SJCRH30 (cell line): ENCODE measurements at places on chromosomes 3 and 15.
A peak's percentile ranks its signal among the peaks of the same experiment; 100 is the strongest.

DNA sequence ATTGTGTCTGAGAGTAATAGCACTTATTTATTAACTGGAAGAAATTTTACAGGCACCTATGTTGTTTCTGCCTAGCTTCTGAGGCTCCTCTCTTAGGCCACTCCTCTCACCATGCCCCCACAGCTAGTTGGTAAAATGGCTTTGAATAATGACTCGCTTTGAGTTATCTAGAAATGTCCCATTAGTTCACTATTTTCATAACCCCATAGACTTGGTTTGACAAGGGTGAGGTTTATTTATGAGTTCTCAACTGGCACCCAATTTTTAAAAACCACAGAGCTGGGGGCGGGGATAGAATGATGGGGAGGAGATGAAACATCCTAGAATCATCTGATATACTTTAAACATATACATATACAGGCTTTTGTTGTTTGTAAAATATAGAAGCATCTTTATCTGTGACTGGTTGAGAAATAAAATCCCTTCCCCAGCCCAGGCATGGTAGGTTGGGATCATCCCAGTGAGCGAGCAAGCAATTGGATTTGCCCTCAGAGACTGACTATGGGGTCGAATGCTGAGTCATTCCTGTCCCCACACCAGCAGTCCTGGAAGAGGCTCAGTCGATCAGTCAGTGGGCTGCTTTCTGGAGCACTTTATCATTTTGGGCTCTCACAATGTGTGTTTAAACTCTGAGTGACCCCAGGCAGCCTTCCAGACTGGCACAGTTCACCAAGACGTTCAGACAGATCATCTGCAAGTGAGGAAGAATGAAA lies 60.2 kb upstream of the TSEN2 start:
- no peak for DNase-seq

DNA sequence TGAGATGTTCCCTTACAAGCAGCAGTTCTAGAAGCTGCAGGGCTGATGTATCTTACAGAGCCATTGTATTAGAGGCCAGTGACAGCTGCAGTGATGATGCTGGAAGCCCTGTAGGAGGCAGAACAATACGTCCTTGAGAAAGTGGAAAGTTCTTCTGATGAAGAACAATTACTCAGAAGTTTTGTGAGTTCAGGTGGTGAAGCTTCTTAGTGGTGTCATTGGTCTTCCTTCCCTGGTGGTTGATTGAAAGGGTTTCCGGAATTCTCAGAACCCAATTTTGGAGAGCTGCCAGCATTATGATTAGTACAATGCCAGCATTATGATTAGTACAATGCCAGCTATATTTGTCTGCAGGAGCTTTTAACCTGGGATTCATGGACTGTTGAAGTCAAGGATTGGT lies 356.4 kb downstream of the MFSD1 start:
- peak; percentile 5 for DNase-seq

DNA sequence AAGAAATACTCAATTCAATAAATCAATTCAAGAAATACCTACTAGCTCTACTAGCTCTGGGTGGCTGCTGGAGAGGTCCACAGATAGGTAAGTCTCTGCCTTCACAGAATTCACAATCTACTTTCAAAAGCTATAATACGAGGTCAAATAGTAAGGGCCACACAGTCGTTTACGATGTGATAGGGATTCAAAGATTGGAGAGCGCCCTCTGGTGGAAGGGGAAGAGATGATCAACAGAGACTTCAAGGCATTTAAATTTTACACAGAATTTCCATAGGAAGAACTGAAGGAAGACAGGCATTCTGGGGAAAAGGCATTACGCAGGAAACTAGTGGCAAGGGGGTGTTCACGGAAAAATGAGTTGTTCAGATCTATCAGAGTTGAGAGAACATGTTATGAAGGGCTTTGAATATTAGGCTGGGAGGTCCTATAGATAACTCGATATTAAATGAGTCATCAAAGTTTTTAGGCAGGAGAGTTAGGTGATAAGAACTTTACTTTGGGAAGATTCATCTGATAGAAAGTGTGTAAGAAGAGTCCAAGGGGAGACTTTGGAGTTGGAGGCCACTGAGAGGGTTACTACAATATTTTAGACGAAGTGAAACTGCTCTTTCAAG lies 128.8 kb downstream of the FRMD5 start:
- DNase-seq = peak; percentile 89

GRCh38 chr15:64163659-64164362 lies 989 bp upstream of the PPIB start:
- DNase-seq = peak; percentile 63

GRCh38 chr15:42137461-42138261 lies 18.8 kb downstream of the PLA2G4F start:
- DNase-seq = peak; percentile 33

DNA sequence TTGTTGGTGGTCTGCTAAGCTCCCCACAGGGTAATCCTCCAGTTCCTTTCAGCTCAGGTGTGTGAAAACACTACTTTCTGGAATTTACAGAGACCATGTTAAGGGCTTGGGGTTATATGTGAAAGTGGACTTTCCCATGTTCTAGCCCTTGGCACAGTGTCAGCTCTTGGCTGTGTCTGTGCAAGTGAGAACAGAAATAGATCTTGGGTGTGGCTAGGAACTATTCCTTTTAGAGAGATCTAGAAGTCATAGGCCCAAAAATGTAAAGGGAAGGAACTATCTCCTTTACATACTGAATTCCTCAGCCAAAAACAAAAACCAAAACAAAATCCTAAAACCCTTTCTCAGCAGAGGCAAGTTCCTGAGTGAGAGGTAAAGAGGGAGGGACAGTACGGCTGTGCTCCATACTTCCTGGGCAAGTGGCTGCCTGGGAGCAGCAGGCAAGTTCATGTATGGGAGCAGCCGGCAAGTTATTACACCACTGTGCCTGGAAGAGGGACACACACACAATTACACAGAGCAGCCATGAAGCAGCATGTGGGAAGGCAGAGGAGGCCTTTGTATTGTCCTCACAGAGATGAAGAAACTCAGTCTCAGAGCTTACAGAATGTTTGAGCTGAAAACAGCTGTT lies 19.9 kb upstream of the C3orf62 start:
- no peak for DNase-seq

GRCh38 chr3:20846832-20847231 lies 660.8 kb upstream of the SGO1 start:
- no peak for DNase-seq

DNA sequence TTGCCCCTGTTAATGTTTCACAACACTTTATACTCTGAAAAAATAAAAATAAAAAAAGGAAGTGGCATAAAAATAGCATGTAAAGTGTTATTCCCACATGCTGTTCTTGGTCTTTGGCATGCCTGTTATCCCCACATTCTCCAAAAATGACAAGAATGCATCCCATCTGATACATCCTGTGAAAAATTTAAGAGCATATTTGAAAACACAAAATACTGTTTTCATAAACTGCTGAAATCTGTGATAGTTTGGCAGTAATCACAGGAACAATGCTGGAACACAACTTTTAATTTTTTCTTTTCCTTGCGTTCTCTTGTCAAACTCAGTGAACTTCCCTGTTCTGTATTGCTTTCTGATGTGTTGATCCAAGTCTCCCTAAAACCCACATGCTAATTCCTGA lies 288.8 kb downstream of the ROBO2 start:
- DNase-seq = no peak

DNA sequence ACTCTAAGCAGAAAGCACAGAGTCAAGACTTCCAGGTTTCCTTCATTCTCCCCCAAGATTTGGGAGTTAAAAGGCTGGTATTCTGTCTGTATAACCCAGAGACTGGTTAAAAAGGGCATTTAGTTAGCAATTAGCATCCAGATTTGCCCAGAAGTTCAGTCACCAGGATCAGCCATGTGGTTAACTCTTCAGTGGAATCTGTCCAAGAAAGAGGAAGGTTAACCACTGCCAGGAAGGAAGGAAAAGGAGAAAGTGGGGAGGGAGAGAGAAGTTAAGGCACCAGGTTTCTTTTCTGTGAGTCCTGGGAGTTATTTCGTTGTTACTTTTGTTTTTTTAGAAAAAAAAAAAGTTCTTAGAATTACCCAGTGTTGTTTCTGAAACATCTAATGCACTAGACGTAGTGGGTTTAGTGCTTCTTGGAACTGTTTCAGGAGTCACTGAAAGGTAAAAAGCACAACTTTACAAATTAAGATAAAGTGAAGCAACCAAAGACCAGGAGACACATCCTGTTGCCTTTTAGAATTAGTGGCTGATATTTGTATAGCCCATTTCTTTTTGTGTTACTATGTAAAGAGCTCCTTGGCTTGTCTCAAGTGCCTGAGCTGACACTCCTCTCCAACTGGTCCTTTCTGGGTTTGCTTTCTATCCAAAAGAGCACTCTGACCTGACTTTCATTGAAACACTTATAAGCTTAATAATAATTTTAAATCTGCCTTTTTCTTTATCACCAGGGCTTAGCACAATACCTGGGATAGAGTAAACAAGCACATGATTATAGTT lies 128.6 kb downstream of the ABI3BP start:
- DNase-seq = no peak

GRCh38 chr3:18409266-18409665 lies 15.9 kb downstream of the SATB1 start:
- no peak for DNase-seq

DNA sequence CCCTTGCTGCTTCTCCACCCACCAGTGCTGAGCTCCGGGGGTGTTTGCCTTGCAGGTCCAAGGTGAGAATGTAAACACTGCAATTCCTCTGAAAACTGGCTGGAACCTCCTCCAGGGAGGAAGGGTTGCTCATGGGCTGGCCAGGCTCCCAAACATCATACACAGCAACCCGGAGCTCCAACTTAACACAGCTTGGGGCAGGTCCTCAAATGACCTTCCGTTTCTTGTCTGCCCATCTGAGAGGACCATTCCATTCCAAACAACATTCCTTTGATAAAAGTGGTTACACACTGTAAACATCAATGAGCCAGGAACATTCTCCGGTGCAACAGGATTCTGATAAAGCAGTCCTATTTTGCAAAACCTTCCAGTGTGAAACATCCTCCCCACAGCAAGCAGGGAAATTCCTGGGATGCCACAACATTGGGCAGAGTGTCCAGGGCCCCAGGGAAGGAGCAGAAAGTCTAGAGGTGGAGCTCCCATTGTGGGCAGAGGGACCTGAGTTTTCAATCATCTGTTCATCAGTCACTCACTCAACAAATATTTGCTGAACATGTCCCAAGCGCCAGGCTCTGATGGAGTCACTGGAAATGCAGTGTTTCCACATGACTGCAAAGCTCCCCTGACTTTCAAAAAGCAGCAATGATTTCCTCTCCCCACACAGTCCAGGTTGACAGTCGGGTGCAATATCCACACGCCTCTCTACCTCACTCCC lies 7.3 kb upstream of the HEG1 start:
- DNase-seq = peak; percentile 64

- peak; percentile 54 for DNase-seq
Observed at GRCh38 chr15:76185716-76186115, 125.6 kb downstream of the ETFA start.

DNA sequence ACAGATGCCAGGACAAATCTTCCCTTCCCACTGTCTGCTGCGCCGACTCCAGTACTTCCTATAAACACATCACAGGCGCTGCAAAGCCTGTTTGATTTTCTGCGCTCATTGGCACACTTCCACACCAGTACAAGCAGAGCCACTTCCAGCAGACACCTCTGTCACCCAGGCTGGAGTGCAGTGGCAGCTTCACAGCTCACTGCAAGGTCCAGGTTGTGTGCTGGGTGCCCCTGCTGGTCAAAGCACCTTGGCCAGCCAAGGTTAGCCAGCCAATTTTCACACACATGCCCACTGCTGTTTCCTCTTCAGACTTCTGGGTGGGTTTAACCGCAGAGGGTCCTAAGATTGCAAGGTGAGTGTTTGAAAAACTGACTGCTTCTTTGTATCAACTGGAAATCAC lies 4.9 kb downstream of the CHDH start:
- no peak for DNase-seq

DNA sequence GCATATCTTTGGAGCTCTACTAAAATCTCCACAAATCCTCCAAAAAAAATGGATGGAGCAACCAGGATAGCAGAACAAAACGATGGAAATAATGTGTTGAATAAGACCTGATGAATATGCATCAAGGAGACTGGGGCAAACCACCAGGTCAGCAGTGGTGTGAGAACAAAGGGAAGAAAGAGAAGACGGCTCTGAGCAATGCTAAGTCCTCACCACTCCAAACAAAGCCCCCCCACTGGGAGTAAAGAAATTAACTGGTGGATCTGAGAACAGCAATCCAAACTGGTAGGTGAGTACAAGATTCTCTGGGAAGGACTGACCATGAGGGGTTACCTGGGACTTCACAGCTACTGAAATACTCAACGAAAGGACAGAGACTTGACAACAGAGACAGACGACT lies 977.3 kb downstream of the TBL1XR1 start:
- no peak for DNase-seq

GRCh38 chr15:95295363-95295762 lies 1035.1 kb upstream of the NR2F2 start:
- peak; percentile 42 for DNase-seq

- DNase-seq = peak; percentile 31
Observed at GRCh38 chr3:86969500-86970189, 21.3 kb downstream of the VGLL3 start.

DNA sequence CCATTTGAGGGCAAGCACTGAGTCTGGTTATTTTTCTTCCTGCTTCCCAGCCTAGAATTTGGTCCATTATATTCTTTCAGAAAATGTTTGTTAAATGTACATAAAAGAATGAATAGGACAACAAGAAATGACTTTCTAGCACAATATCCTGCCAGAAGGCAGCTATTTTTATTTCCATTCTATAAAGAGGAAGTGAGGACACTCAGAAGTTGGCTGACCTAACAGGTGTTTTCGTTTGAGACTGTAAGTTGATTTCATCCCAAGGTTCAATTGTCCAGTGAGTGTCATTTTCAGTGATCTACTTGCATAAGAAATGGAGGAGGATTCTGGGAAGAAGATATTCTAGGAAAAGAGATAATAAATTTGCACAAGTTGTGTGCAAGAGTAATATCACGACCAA lies 191.9 kb upstream of the POU1F1 start:
- DNase-seq = no peak

DNA sequence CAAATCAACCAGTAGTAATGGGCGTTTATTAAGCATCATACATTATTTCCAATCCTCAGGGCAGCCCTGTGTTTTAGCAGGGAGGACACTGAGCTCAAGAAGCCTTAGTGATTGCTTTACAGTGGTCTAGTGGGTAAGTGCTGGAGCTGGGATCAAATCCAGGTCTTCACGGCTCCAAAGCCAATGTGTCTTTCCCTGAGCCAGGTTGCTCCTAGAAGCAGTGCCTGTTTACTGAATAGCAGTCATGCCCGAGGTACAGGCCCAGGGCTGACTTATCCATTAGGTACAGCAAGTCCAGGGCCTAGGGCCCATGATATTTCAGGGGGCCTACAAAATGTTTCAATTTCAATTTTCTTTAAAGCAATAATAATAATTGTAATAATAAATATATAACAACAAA lies 9.6 kb upstream of the SMAD6 start:
- DNase-seq = no peak

DNA sequence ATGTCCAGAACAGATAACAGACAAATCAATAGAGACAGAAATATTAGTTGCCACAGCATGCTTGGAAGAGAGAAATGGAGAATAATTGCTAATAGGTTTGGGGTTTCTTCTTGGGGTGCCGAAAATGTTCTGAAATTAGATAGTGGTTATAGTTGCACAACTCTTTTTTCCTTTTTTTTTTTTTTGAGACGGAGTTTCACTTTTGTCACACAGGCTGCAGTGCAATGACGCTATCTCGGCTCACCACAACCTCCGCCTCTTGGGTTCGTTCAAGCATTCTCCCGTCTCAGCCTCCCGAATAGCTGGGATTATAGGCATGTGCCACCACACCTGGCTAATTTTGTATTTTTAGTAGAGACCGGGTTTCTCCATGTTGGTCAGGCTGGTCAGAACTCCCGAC lies 163.3 kb downstream of the PLCH1 start:
- DNase-seq = no peak

- DNase-seq = peak; percentile 74
Observed at GRCh38 chr3:10357592-10358308, 36.8 kb upstream of the SEC13 start.
